ENCODE measurements at places on chromosomes 16 and 17. TPM values are rescaled to one million over a fixed set of nuclear protein-coding genes. Genes with fewer than 3 reads are reported as not detected.

- DNase-seq, result no peak
- H3K27ac ChIP-seq, result no peak overlapping the region
- H3K4me3 ChIP-seq, result no peak overlapping the region
- H3K36me3 ChIP-seq, result no peaks in the 10 kb centered on the region
- H3K4me1 ChIP-seq, result no peaks in the 10 kb centered on the region
- no peaks in the 10 kb centered on the region for H3K27me3 ChIP-seq
These were observed 142.5 kb upstream of the ELAC2 start for GRCh38 chr17:13160296-13160695.

GRCh38 chr17:53655591-53655990 is 167.1 kb upstream of the KIF2B start:
- no peaks in the 10 kb centered on the region for H3K27me3 ChIP-seq
- H3K4me1 ChIP-seq, result no peaks in the 10 kb centered on the region
- no peak overlapping the region for H3K27ac ChIP-seq
- H3K4me3 ChIP-seq, result no peak overlapping the region
- no peak for DNase-seq
- no peaks in the 10 kb centered on the region for H3K36me3 ChIP-seq

DNA sequence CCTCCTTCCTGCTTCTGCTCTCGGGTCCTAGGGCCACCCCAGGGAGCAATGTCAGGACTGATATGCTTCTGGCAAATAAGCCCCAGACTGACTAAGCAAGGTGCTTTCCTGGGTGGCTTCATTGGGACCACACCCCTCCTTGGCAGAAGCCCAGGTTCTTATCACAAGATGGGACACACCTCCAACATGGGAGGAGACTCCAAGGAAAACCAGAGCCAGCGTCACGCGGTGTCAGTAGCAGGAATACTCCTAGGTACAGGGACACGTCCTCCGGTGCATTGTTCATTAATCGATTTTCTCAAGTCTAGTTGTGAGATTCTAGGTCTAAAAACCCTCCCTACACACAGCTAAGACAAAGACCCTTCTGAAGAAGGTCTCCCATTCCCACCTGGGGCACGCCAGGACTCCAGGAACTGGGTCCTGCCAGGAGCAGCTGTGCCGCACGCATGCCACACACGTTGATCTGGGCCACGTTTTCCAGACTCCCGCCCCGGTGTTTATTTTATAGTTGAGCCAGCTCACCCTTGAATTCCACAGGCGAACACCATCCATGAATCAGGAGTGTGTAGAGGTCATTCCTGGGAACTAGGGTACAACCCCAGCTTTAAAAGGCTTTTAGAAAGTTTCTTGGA is 30.8 kb downstream of the FA2H start:
- no peak overlapping the region for H3K27ac ChIP-seq
- no peak overlapping the region for H3K4me3 ChIP-seq
- DNase-seq, result no peak
- no peaks in the 10 kb centered on the region for H3K36me3 ChIP-seq

DNA sequence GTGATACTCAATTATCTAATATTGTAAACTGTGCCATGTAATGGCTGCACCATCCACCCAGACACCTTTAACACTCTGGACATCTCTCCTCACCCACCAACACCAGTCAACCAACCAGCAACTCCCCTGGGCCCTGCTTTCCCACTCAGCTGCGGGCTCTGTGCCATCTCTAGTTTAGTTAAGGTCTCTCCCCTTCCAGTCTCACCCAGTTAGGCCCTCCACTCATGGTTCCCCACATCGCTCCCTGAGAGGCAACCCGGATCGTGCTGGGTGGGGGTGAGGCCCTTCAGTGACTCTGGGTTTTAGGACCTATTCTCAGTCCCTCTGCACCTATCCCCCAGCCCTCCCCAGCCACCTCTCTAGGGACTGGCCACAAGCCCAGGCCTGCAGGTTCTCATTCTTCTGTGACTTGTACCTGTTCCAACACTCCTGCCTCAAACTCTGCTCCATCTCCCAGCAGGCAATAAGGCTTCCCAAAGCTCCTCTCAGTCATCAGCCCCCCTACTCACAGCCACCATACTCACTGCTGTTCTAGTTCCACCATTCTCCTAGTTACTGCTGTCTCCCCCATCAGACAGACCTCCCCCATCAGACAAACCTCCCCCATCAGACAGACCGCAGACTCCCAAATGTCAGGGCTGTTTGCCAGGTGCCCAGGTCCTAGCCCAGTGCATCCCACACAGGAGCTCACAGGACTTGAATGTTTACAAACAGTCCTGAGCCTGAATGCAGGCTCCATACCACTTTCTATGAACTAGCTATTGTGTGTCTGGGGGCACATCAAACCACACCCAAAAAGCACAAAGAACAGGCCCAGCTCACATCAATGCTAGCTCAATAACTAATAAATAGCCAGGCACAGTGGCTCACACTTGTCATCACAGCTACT is 2.6 kb downstream of the TK2 start:
- no peaks in the 10 kb centered on the region for H3K36me3 ChIP-seq
- H3K4me3 ChIP-seq, result no peak overlapping the region
- H3K27ac ChIP-seq, result no peak overlapping the region

GRCh38 chr17:20315311-20315710 is 152.0 kb downstream of the LGALS9B start:
- no peak overlapping the region for H3K4me3 ChIP-seq
- H3K27ac ChIP-seq, result no peak overlapping the region
- no peaks in the 10 kb centered on the region for H3K27me3 ChIP-seq
- DNase-seq, result no peak
- no peaks in the 10 kb centered on the region for H3K4me1 ChIP-seq

DNA sequence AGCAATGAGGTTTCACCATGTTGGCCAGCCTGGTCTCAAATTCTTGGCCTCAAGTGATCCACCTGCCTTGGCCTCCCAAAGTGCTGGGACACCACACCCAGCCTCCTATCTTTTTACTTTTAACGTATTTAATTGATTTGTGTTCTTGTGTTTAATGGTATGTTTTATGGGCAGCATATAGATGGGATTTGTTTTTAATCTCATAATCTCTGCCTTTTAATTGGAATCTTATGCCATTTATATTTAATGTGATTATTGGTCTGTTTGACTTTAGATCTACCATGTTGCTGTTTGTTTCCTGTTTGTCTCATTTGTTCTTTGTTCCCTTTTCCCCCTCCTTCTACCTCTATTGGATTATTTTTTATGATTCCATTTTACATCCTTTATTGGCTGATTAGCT is 12.2 kb downstream of the SLC26A11 start:
- no peak for DNase-seq
- peaks cover 75% of the 10 kb centered on the region for H3K36me3 ChIP-seq
- H3K27me3 ChIP-seq, result no peaks in the 10 kb centered on the region
- H3K4me3 ChIP-seq, result no peak overlapping the region
- no peaks in the 10 kb centered on the region for H3K4me1 ChIP-seq

DNA sequence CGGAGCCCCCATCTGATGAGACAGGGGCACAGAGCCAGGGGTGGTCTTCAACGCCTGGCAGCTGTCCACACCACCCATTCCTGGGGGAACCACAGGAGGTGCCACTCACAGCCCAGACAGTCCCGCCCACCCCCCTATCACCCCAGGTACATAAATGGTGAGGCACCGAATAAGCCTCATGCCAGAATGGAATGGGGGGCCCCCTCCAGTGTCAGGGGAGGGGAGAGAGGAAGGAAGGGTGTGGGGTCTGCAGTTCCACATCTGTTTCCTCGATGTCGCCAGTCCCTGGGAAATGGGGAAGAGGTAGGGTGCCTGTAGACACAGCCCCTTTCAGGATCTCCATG is 1.7 kb downstream of the TMC6 start:
- H3K4me1 ChIP-seq, result peaks cover 80% of the 10 kb centered on the region
- H3K27ac ChIP-seq, result peak overlapping the region; percentile 85
- no peak for DNase-seq
- peak overlapping the region; percentile 74 for H3K4me3 ChIP-seq
- H3K36me3 ChIP-seq, result peaks cover 26% of the 10 kb centered on the region

DNA sequence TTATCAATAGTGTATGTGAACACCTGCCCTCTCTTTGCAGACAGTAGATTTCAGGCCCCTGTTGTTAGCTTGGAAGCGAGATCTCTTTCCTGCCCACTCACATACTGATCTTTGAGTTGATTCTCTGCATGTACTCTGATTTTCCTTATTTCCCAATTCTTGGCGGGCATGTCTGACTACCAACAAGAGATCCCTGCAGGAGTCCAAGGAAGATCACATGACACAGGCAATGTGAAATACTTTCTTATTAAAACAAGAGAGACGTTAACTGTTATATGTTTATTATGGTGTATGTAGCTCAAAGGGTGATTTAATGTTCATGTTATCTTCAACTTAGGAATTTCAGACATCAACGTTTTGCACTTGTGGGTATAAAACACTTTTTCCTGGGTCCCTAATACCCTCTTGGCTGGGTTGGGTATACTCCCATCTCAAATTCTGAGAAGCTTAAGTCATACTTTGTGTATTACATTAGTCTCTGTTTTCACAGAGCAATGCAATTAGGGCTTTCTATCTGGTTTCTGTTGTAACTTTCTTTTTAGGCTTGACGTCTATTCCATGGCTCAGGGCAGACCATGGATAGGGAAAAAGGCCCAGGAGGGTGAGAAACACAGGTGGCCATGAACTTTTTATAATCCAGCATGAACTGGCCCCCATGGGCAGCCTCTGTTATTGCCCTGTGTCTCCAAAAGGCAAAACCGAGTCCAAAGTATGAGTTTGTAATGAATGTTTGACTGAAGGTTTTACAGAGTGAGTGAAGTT is 32.2 kb downstream of the HSD17B2 start:
- no peaks in the 10 kb centered on the region for H3K4me1 ChIP-seq
- no peak overlapping the region for H3K27ac ChIP-seq
- no peak for DNase-seq
- no peaks in the 10 kb centered on the region for H3K36me3 ChIP-seq
- no peak overlapping the region for H3K4me3 ChIP-seq

- peaks cover 72% of the 10 kb centered on the region for H3K36me3 ChIP-seq
- H3K27me3 ChIP-seq, result no peaks in the 10 kb centered on the region
- no peaks in the 10 kb centered on the region for H3K4me1 ChIP-seq
- no peak for DNase-seq
These were observed 33.4 kb downstream of the BRD7 start for GRCh38 chr16:50335196-50335958.

- DNase-seq, result no peak
- no peaks in the 10 kb centered on the region for H3K27me3 ChIP-seq
- H3K4me3 ChIP-seq, result no peak overlapping the region
- no peak overlapping the region for H3K27ac ChIP-seq
- H3K4me1 ChIP-seq, result peaks cover 7% of the 10 kb centered on the region
These were observed 111.6 kb upstream of the HAS3 start for GRCh38 chr16:68993885-68994284.

GRCh38 chr17:2789700-2790099 is 6.5 kb upstream of the RAP1GAP2 start:
- H3K36me3 ChIP-seq, result no peaks in the 10 kb centered on the region
- H3K27me3 ChIP-seq, result no peaks in the 10 kb centered on the region
- H3K4me3 ChIP-seq, result no peak overlapping the region
- no peak for DNase-seq

DNA sequence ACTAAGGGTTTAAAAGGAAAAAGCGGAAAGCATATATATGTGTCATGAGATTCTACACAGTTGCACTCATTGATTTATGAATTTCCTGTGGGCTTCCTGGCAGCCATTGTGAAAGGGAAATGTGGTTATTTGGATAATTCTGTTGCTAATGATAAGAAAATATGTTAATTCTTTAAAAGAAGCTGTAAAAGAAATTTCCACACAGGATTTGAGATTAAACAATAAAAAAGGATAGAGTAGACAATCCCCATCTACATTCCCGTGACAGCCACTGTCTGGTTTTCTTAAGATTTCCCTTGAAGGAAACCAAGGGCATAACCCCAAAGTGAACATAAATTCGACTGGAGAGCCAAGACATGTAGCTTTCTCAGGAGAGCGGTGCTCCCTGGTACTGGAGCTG is 397.5 kb downstream of the CPPED1 start:
- no peaks in the 10 kb centered on the region for H3K27me3 ChIP-seq
- no peaks in the 10 kb centered on the region for H3K4me1 ChIP-seq
- H3K36me3 ChIP-seq, result peaks cover 10% of the 10 kb centered on the region
- H3K27ac ChIP-seq, result no peak overlapping the region
- no peak for DNase-seq

- no peak for DNase-seq
- peaks cover 33% of the 10 kb centered on the region for H3K36me3 ChIP-seq
- H3K4me3 ChIP-seq, result peak overlapping the region; percentile 100
- no peaks in the 10 kb centered on the region for H3K27me3 ChIP-seq
These were observed 686 bp upstream of the RHOT2 start for GRCh38 chr16:667113-667779.

DNA sequence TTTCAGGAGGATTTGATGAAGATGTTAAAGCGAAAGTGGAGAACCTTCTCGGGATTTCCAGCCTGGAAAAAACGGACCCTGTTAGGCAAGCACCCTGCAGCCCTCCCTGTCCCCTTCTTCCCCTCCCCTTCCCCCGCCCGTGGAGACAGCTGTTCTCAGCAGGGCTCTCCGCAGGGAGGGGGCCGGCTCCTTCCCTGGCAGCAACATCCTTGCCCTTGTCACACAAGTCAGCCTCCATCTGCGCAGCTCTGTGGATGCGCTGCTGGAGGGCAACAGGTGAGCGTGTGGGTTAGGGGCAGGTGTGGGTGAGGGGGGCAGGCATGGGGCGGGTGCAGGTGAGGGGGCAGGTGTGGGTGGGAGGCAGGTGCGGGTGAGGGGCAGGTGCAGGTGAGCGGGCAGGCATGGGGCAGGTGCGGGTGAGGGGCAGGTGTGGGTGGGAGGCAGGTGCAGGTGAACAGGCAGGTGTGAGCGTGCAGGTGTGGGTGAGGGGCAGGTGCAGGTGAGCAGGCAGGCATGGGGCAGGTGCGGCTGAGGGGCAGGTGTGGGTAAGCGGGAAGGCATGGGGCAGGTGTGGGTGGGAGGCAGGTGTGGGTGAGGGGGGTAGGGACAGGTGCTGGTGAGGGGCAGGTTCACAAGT is 9.4 kb downstream of the CYBC1 start:
- H3K36me3 ChIP-seq, result peaks cover under 1% of the 10 kb centered on the region
- H3K4me3 ChIP-seq, result no peak overlapping the region
- peak; percentile 61 for DNase-seq

- H3K4me1 ChIP-seq, result peaks cover 22% of the 10 kb centered on the region
- no peak overlapping the region for H3K4me3 ChIP-seq
These were observed 5.2 kb upstream of the ZFP90 start for GRCh38 chr16:68533937-68534336.

OR4D1 gene
- total RNA-seq, result not detected

TEX14 gene
- total RNA-seq, result 0.11 TPM

SPECC1 gene
- 14.1 TPM for total RNA-seq

TMEM88 gene
- total RNA-seq, result 22.2 TPM

PEMT gene
- 20.7 TPM for total RNA-seq

SLC6A2 gene
- total RNA-seq, result not detected
